ENCODE measurements at places on chromosomes 12 and 14.
A peak's percentile ranks its signal among the peaks of the same experiment; 100 is the strongest.

- DNase-seq, result no peak
Measured at GRCh38 chr12:81573228-81573627, 185.9 kb downstream of the PPFIA2 start.

GRCh38 chr12:46711756-46712155, 114.0 kb downstream of the SLC38A4 start:
- DNase-seq, result no peak

DNA sequence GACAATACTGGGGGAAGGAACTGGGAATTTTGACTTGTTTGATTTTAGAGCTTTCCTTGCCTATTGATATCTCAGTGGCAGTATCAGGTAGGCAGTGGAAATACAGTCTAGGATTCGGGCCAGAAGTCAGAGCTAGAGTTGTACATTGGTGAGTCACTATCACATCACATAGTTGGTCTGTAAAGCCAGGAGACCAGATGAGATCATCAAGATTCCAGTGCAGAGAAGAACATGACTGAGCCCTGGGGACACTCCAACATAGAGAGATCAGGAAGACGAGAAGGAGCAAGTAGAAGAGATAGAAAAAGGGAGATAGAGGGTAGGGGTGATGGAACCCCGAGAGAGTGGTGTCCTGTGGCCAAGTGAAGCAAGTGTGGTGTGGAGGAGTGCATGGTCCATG, 46.6 kb upstream of the NR1H4 start:
- no peak for DNase-seq

GRCh38 chr14:59214702-59215302, 26.3 kb downstream of the DAAM1 start:
- DNase-seq, result no peak

GRCh38 chr12:124323771-124324530, 29.1 kb downstream of the RFLNA start:
- DNase-seq, result no peak

DNA sequence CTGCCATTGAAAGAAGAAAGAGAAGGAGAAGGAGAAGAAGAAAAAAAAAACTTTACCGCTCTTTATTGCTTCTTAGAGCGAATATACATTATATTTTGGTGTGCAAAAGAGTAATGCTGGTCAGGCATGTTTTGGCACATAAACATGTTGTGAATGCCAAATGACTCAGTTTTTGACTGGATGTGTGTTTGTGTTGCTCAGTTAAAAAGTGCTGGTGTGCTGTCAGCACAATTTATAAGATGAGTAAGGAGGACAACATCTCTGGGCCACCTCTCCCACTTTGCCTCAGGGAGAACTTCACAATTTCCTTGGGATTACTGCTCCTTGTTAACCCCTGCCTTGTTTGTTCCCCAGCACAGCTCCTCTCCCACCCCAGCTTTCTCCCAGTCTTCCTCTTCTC, 584.8 kb downstream of the ETNK1 start:
- DNase-seq, result no peak

DNA sequence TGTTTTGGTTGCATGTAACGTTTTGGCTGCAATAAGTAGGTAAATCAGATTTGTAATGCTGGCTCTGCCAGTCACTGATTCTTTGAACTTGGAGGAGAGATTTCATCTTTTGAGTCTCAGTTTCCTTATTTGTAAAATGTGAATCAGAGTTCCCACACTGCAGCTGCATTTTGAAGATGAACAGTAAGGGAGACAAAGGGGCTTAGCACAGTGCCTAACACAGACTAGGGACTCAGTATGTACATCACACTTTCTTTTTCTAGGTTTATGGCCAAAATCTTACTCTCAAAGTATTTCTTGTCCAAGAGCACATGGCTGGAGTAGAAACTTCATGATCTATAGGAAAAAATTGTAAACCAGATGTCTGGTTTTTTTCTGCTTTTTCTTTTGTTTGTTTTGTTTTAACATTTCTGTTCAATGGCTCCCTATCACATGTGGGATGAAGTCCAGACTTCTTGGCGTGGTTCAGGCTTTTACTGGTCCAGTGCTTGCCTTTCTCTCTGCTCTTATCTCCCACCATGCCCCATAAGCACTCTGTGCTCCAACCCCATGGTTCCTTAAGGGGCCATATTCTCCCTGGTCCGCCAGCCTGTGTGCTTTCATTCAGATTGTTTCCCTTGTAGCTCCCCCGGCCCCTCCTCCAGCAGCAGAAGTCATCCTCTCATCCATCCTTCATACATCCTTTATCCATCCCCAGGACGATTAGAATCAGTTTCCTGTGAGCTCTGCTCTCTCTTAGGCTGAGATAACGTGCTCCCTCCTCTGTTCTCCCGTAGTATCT, 58.0 kb downstream of the SYNE2 start:
- DNase-seq, result no peak

- no peak for DNase-seq
Measured at GRCh38 chr12:124557518-124558223, 9.7 kb downstream of the NCOR2 start.

GRCh38 chr12:16218234-16218633, 59.3 kb downstream of the SLC15A5 start:
- no peak for DNase-seq

- no peak for DNase-seq
Measured at GRCh38 chr12:62805517-62805916, 129.4 kb downstream of the PPM1H start.

GRCh38 chr12:129530984-129531383, 372.8 kb downstream of the TMEM132D start:
- no peak for DNase-seq

DNA sequence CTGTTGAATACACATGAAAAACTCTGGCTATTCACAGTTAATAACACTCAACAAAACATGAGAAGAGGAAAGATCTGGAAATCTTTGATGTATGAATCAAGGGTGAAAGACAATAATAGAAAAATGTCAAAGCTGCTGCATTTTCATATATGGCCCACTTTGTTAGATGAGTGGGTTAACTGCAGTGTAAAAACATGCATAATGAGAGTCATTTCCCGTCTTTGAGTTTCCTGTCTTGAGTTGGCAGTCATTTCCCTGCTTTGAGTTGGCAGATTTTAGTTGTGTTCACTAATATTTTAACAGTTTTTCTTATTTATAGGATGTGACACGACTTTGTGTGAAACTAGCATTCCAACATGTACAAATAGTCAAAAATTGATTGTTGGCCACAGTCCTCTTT, 87.9 kb upstream of the PTPRQ start:
- no peak for DNase-seq

DNA sequence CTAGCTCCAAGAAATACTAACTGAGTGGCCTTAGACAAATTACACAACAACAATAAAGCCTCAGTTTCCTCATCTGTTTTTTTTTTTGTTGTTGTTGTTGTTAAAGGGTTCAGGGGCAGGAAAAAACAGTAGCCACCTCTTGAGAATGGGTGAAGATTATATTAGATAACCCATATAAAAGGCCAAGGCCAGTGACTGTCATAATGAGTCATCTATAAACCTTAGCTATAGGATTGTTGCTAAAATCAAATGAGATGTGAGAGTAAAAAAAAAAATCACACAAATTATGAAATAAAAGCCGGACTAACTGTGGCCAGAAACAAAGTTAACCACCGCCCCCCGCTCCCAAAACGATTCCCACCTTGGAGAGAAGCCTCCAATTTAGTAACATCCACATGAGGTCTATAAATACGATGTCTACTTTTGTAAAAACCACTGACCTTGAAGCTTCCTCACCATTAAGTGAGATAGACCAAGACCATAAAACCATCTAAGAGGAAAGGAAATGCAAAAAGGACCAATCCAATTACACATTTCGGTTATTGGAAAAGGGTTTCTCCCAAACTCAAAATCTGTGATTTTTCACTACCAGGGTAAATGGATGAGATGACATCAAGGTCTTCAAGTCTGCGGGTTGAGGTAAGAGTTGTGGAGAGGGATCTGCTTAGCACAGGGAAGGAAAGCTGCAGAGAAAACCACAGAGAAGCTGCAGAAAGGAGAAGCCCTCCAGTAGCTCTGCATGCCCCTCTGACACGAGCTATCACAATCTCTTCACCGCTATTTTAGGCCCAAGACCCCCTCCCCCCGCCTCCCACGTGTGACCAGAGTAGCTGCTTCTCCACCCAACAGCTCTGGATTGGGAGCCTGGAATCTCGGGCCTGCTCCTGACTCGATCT, 1.0 kb downstream of the NAA25 start:
- DNase-seq, result no peak

GRCh38 chr14:30069536-30069935, 141.9 kb upstream of the PRKD1 start:
- DNase-seq, result no peak

GRCh38 chr12:23253191-23253590, 628.2 kb downstream of the ETNK1 start:
- no peak for DNase-seq

GRCh38 chr12:52216100-52216499, 16.9 kb upstream of the KRT7 start:
- DNase-seq, result no peak

DNA sequence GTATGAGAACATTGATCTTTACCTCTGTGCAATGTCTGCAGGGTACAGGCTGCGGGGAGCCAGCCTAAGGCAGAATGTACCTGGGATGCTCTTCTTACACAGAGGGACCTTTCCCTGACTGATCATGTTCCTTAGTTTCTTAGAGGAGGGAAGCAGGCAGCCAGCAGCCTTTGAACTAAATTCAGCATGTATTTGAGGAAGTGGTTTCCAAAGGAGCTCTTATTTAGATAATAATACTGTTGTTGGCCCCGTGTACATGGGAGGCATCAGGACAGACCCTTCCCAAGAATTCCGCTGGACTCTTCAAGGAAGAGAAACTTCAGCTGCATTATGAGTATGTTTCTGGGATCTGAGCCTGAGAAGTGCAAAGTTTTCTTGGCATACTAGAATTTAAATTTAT, 98.8 kb downstream of the CCDC92 start:
- no peak for DNase-seq

DNA sequence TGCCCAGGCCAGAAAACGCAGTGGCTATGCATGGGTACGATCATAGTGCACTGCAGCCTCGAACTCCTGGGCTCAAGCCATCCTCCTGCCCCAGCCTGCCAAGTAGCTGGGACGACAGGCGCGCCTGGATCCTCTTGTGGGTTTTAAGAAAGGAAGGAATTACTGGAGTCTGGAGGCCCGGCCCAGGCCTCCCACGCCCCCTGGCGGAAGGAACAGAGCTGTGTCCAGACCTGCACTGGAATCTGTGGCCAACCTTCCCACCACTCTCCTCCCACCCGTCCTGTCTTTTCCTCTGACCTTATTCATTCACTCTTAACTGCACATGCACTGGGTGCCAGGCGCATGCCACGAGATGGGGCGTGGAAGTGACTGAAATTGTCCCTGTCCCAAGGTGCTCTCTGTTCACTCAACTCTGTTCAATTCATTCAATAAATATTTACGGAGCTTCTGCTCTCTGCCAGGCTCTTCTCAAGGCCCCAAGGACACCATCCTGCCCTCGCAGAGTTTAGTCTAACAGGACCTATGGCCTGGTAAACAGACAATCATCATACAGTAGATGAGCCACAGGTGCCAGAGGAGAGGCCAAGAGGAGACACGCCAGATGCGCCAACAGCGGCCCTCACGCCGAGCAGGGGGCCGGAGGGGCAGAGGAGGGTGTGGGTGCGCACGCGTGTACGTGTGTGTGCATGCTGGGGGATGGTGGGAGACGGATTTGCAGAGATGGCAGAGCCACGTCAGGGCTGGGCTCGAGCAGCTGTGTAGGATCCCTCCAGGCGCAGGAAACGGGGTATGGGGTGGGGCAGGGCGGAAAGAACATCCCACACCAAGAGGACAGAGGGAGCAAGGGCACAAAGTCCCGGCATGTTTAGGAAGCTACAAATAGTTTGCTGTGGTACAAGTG, 13.7 kb upstream of the TMEM106C start:
- no peak for DNase-seq

DNA sequence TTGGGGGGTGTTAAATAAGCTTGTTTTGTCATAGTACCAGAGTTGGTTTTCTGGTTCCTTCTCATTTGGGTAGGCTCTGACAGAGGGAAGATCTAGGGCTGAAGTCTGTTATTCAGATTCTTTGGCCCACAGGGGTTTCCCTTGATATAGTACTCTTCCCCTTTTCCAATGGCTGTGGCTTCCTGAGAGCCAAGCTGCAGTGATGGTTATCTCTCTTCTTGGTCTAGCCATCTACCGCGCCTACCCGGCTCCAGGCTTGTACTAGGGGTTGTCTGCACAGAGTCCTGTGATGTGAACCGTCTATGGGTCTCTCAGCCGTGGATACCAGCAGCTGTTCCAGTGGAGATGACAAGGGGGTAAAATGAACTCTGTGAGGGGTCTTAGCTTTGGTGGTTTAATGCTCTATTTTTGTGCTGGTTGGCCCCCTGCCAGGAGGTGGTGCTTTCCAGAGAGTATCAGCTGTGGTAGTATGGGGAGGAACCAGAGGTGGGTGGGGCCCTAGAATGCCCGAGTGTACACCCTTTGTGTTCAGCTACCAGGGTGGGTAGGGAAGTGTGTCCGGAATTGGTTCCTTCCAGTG, 209.7 kb downstream of the GPHN start:
- no peak for DNase-seq

DNA sequence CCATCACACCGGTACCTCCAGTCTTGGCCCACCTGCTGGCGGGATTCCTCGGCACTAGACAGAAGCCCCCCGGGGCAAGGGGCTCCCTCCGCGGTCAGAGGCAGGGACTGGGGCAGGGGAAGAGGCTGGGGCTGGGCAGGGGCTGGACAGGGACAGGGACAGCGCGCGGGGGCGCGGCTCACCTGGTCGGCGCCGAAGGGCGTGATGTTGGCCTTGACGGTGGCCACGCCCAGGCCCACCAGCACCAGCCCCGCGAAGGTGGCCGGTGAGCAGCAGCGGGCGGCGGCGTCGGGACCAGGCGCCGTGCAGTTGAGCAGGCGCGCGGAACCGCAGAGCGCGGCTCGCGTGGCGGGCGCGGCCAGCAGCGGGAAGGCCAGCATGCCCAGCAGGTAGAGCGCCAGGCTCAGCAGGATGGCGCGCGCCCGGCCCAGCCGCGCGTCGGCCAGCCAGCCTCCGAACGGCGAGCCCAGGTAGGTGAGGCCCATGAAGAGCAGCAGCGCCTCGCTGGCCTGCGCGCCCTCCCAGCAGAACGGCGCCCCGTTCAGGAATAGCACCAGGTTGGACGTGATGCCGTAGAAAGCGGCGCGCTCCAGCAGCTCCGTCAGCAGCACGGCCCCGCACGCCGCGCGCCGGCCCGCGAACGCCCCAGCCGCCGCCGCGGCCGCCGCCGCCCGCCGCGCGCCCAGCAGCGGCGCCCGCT, 392 bp downstream of the SLC15A4 start:
- DNase-seq, result peak; percentile 9

DNA sequence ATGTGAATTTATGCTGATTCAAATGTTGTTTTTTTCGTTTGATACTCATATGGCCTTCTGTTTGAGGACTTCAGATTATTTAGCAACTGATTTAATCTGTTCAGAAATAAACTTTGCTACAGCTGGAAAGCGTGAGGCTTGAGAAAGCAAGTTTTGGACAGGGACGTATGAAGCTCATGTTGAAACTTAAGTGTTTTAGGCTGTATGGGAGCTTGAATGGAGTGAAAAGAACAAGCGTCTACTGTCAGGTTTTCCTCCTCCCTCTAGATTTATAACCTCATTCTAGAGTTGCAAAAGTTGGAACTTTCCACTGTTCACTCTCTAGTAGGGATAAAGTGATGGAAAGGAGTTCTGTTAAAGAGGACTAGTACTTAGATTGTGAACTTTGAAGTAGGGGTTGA, 1.0 kb downstream of the PRPF39 start:
- DNase-seq, result no peak

All from activated T-helper 1 cell treated with Interleukin-2 at 50 U/mL for 16 hours (primary cell).